ENCODE measurements at places on chromosomes 3 and 15.

DNA sequence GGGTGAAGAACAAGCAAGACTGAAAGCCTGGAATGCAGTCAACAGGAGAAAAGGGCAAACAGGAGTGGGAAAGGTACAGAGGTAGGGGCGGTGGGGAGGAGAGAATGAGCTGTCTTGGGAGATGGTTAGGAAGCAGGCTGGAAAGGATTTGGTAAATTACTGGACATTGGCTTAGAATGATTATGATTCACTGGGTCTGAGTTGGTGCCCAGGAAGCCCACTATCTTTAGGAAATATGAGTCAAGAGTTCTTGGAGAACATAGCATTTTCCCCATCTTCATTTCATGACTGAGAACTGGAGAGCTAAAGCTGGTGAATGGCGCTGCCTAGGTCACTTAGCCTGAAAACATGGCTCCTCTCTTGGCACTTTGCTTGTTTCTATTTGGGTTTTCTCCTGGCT lies 74.7 kb upstream of the C3orf80 start:
- no peak for DNase-seq

DNA sequence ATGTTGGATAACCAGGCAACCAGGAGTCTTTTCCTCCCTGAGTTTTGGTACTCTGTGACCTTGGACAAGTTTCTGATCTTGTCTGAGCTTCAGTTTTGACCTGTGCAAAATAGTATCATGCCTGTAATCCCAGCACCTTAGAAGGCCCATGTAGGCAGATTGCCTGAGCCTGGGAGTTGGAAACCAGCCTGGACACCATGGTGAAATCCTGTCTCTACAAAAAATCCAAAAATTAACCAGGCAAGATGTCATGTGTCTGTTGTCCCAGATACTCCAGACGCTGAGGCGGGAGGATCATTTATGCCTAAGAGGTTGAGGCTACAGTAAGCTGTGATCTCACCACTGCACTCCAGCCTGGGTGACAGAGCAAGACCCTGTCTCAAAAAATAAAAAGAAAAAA lies 114.8 kb downstream of the IL12A start:
- no peak for DNase-seq

- DNase-seq = no peak
Observed at GRCh38 chr3:128965280-128965679, 28.6 kb downstream of the CFAP92 start.

DNA sequence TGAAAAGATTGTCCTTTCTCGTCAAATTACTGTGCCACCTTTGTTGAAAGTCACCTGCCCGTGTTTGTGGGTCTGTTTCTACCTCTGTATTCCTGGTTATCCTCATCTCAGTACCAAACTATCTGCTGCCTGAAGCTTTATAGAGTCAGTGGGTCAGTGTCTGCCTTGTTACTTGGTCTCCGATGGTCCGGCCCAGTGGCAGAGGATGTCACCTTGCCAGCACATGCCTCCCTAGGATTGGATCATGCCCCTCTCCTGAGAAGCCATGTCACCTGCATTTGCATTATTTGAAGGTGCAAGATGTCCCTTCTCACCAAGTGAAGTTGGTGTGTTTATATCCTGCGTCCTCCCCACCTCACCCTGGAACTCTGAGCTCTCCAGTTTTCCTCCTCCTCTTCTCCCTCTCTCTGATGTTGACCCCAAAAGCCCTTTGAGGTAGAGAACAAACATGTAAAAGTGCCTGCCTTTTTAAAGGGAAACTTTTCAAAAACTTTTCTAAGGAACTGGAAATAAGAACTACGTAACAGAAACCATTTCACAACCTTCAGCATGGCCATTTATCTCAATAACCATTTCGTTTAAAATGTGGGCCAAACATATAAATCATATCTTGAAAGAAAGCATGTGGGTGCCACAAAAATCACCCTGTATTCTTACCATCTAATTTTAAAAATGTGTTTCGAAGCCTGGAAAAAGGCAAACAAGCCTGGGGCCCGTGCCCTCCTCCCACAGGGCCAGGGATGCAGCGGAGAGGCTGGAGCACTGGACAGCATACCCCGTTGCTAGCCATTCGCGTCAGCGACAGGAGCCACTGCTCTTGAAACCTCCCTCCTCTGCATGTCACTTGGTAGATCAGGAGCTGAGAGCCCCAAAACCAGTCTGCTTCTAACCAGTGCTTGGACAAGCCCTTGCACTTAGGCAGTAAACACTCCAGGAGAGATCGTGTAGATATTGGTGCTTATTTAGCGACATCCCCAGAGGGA lies 102.1 kb downstream of the VGLL4 start:
- DNase-seq = no peak

GRCh38 chr15:88844749-88845386 lies 41.6 kb downstream of the ACAN start:
- DNase-seq = no peak

DNA sequence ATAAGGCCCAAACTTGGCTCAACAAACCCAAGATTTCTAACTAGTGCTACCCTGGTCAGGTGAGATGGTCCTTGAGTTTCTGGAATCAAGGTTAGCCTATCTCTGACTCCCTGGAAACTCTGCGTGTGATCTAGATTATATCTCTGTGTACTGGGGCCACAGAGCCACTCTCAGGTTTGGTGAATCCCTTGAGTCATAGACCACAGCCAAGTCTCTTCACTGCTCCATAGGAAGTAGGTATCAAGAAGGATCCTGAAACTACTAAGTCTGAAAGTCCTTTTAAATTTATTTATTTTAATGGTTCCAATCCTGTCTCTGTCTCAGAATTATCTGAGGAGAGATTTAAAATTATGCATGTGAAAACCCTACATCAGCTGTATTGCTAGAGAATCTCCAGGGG lies 99.1 kb downstream of the TUSC7 start:
- DNase-seq = no peak
